ENCODE measurements at places on chromosomes 5 and 9.
A peak's percentile ranks its signal among the peaks of the same experiment; 100 is the strongest.

DNA sequence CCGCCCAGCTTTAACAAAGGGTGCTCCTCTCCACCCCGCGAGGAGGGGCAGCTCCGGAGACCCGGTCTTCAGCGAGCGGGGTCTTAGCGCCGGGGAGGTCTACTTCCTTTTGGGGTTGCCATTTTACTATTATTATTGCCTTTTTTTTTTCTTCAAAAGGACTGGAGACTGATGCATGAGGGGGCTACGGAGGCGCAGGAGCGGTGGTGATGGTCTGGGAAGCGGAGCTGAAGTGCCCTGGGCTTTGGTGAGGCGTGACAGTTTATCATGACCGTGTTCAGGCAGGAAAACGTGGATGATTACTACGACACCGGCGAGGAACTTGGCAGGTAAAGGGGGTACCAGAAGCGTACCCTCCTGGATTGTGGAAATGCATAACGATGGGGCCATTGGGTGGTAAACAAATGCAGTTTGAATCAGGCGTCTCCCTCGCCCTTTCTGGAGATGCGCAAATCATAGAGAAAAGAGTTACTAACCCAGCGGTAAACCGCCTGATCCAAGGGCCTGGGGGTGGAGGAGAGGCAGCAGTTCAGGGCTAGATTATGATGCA is 1.2 kb downstream of the DAPK1 start:
- no peak for DNase-seq

DNA sequence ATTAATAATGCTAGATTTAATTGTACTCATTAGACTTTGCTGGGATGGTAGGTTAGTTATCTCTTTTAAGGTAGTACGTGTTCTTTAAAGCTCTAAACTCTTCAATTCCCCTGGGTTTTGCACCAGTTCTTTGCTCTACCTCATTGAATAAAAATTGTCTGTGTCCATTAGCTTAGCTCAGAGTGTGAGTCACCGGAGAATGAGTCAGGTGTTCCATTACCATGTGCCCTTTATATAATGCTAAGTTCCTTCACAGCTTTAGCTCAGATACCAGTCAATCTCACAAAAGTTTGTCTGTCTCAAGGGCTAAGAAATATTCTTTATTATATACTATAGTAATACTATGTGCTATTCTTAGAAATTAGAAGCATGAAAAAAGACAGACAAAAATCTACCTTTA is 339.4 kb downstream of the PRELID2 start:
- no peak for DNase-seq

GRCh38 chr5:110008131-110008530 is 318.4 kb downstream of the MAN2A1 start:
- DNase-seq, result no peak

GRCh38 chr5:43037636-43038495 is 2.3 kb downstream of the ANXA2R start:
- peak; percentile 65 for DNase-seq

GRCh38 chr5:127906562-127907204 is 176.9 kb upstream of the SLC12A2 start:
- DNase-seq, result no peak

DNA sequence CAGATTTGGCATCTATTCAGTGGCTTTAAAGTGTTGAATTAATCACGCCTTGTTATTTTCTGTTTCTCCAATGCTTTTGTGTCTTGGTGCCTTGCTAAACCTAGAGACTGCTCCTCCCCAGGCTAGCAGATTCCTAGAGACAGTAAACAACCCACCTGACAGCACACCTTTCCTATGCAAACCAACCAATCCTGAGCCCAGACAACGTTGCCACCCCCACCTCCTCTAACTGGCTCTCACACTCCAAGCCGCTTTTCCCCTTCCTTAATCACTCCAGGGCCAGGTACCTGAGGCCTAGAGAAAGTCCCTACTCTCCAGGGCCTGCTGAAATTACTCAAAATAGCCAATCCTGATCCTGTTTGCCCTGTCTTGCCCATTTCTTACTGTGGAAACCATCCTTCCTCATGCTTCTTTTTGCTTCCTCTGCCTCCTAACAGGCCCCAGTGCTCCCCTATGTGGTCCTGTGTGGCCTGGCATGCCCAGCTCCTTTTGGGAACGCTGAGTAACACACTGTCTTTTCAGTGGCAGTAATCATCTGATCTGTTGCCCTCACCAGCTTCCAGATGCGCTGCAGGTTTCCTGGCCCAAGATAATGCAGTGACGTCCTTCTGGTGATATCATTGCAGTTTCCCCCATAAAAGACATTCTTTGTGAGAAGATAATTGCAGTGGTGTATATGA is 53.4 kb downstream of the GAS1 start:
- no peak for DNase-seq

DNA sequence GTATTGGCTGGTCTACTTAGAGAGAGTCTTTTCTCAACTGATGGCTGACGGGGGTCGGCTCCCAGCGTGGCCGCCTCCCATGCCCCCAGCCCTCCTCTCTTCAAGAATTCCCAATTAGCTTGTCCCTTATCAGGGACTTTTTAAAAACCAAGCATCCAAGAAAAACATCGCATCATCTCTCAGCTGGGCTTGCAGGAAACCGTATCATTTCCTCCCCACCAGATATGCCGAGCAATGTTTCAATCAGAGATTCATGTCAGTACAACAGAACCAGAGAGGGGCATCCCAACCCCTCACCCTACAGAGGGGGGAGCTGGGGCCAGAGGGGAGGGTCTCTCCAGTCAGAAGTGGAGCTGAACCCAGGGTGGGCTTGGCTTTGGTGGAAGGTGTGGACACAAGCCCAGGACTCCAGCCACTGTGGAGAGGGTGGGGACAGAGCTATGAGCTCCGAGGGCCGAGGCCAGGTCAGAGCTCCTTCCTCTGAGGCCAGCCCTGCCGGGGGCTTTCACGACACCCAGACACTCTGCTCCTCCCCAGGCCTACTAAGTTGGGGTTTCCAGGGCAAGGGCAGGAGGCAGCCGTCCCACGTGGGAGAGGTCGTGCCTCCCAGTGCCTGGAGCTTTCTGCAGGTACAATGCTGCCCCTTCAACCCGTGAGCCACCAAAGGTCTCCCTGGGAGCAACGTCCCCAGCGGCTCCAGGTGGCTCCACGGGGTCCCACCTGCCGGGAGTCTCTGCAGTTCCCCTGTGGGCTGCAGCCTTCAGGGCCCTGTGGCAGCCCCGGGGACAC is 39.0 kb upstream of the TMEM250 start:
- DNase-seq, result no peak

DNA sequence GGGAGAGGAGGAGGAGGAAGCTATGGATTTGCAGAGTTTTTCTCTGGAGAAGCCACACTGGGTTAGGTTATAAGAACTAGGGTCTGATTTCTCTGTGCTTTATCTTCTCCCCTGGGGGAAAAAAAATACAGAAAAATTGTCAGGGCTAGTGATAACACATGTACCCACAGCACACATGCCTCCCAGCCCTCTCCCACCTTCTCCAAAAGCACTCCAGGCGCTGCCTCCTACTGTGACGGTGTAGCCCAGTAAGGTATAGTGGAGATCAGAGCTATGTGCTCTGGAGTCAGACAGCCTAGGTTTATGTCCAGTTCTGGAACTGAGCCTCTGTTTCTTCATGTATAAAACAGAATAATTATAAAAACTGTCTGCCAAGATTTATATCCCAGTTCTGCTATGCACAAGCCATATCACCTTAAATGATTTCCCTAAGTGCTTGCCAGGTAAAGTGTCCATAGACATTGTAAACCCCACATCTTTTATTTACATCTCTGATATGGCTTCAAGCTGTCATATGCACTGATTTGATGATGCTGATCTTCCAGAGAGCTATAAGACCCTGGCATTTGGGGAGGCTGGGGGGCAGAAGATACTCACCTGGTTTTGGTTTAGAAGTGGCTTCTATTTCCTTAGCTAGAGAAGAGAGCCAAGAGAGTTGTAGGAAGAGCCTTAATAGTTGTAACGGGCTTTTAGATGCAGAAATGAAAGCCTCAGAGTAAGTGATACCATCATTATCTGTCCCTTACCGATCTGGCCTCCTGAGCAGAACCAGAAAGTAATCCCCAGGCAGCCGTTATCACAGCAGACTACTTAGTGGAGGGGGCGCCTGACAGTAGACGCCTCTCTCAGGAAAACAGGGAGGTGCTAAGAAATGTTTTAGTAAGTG is 7.6 kb downstream of the SLC1A3 start:
- DNase-seq, result no peak

GRCh38 chr9:114969269-114969668 is 38.9 kb upstream of the TNFSF8 start:
- no peak for DNase-seq

- no peak for DNase-seq
Measured at GRCh38 chr9:132551556-132551955, 30.9 kb upstream of the BARHL1 start.

GRCh38 chr5:150119421-150120061 is 33.2 kb upstream of the CSF1R start:
- peak; percentile 35 for DNase-seq

- no peak for DNase-seq
Measured at GRCh38 chr5:151880324-151880723, 44.3 kb downstream of the GLRA1 start.

DNA sequence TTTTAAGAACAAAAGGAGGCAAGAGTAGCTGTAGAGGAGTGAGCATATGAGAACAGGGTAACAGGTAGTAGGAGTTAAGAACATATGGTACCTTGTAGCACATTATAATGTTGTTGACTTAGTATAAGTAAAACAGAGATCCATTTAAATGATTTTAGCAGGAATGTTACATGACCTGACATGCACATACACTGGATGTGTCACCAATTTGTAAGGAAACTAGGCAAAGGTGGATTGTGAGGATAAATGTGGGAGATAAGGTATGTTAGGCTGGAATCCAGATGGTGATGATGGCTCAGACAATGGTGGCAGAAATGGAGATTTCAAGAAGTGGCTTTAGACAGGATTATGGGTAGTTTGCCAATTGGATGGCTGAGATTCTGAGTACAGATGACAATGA is 443.1 kb upstream of the DAB2 start:
- DNase-seq, result no peak

DNA sequence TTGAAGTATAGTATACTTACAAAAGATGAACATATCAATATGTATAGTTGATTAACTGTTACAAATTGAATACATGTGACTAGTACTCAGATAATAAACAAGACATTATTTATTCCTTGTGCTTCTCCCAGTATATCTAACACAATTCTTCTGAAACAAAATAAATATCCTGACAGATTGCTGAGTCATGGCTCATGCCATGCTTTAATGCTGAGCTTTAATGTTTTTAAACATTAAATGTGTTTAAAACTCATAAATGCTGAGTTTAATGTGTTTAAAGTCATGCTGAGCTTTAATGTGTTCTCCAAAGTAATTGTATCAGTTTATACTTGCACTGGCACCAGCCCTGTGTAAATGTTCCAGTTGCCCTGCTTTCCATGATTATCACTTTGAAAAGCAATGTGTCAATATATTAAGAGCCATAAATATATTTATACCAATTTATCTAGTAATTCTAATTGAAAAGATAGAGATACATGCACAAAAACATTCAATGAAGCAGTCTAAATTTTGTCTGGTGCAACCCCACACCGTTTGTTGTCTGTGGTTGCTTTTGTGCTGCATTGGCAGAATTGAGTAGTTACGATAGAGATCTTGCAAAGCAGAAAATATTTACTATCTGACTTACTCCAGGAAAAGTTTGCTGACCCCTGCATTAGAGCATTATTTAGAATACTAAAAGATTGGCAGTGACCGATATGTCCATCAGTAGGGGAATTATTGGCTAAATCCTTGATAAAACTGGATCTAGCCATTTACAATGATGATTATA is 15.7 kb downstream of the KIAA1958 start:
- DNase-seq, result no peak

DNA sequence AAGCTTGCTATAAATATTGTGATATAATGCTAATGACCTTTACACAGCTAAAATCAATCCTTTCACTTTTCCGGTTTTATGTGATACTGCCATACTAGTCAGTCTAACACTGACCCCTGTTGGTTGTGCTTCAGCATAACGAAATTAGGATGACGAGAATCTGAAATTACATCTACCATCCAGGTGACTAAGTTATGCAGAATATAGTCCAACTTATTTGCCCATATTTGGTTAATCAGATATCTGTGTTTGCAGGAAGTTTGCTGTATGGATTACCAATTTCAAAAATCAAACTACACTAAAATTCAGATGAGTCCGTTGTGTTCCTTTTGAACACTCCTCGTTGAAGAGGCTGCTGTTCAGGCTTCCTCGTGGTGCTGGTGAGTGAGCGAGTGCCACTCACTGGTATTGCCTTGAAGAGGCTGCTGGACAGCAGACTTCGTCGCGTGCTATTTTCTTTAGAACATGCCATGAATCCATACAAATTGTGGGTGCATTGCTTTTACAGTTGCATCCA is 32.5 kb downstream of the TENT4A start:
- DNase-seq, result no peak

- no peak for DNase-seq
Measured at GRCh38 chr9:69923972-69924371, 103.4 kb downstream of the CFAP95 start.

GRCh38 chr5:71969460-71969859 is 137.8 kb upstream of the MAP1B start:
- DNase-seq, result no peak

GRCh38 chr5:14945450-14945849 is 73.9 kb upstream of the ANKH start:
- no peak for DNase-seq

GRCh38 chr5:7488734-7489133 is 92.8 kb downstream of the ADCY2 start:
- no peak for DNase-seq

DNA sequence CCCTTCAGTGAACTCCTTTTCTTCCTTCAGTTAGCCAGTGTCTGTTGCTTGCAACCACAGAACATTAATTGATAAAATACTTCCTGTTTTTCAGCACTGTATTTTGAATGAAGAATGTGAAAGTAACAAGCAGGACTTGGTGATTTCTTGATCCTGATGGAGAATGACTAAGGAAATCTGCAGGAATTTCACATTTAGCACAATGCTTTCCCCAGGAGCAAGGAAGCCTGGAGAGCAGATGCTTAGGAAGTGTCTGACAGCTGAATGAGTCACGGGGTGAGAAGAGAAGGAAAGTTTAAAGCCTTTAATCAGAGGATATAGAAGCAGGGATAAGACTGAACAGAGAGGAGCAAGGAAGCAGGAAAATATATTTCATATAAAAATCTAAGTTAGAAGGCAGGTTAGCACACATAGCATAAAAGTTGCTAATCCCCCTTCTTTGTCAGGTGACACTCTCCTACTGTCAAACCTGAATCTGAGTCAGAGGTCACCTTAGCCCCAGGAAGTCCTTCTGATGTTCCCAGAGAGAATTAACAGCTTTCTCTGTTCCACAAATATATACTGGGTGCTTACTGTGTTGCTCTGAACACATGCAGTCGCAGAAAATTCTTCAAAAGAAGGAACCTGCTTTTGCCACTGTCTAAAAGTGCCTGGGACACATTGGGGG is 59.7 kb downstream of the GNA14 start:
- no peak for DNase-seq

GRCh38 chr5:67548520-67549295 is 352.1 kb upstream of the CD180 start:
- DNase-seq, result no peak

DNA sequence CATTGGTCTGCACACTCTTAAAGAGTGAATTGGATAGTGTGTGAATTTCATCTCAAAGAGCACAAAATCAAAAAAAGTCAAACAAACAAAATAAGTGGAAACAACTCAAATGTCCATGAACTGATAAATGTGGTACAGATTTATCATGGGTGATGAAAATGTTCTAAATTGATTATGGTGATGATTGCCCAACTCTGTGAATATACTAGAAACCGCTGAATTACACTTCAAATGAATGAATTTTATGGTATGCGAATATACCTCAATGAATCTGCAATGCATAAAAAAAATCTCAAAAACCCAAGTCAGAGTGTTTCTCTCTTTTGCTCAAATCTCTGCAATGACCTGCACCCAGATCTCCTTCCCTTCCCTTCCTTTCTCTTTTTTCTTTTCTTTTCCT is 64.0 kb downstream of the PRRC1 start:
- no peak for DNase-seq

GRCh38 chr5:81326554-81326953 is 25.2 kb downstream of the ZCCHC9 start:
- DNase-seq, result no peak
